Activated naive CD8-positive, alpha-beta T cell treated with anti-CD3 and anti-CD28 coated beads, Interleukin-2, amount 10 ng/mL, durations not matched to agents 7 days and 5 days (primary cell): ENCODE measurements at places on chromosomes 16 and 17. TPM values are rescaled to one million over a fixed set of nuclear protein-coding genes. Genes with fewer than 3 reads are reported as not detected.

Gene CCL1
- total RNA-seq = not detected

Gene SCIMP
- not detected for total RNA-seq

GRCh38 chr17:50114849-50115357, 15.1 kb downstream of the SAMD14 start:
- DNase-seq = no peak

Gene YBX2
- 0.37 TPM for total RNA-seq

- DNase-seq = no peak
Measured at GRCh38 chr17:70055000-70055399, 20.0 kb upstream of the KCNJ16 start.

DNA sequence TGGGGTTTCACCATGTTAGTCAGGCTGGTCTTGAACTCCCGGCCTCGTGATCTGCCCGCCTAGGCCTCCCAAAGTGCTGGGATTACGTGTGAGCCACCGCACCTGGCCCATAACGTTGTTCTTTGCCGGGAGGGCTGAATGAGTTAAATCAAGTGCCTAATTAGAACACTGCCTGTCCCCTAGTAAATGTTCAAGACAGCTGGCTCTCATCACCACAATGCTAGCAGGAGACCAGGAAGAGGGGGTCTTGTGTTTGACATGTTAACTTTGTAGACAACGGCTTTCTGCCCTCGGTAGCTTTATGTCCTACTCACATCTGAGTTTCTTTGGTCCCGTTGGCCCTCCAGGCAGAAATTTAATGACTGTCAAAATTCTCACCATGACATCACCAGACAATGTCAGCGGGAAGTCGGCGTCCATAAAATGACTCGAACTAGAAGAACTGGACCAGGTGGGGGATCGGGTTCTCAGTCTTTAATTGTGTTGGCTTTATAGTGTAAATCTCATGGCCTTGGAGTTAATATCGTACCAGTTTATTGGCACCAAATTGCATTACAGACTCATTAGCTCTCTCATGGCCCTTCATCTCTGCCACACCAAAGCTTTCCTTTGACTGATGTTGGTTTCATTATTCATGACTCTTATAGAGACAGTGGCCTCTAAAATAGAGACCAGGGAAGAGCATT, 11.4 kb upstream of the ITPRIPL2 start:
- no peak for DNase-seq
